ENCODE measurements at places on chromosomes 1 and 21. TPM values are rescaled to one million over a fixed set of nuclear protein-coding genes. Genes with fewer than 3 reads are reported as not detected.

- H3K4me1 ChIP-seq = no peaks in the 10 kb centered on the region
- H3K27ac ChIP-seq = no peak overlapping the region
- H3K27me3 ChIP-seq = no peaks in the 10 kb centered on the region
- H3K4me3 ChIP-seq = no peak overlapping the region
These were observed 48.8 kb downstream of the KCNK1 start for GRCh38 chr1:233662575-233663304.

GRCh38 chr1:56099766-56100265 is 479.5 kb downstream of the PLPP3 start:
- H3K27me3 ChIP-seq = no peaks in the 10 kb centered on the region
- no peak overlapping the region for H3K27ac ChIP-seq
- H3K36me3 ChIP-seq = no peaks in the 10 kb centered on the region

Gene NBPF9
- 9.3 TPM for total RNA-seq

GRCh38 chr1:152884966-152885624 is 7.0 kb downstream of the SMCP start:
- DNase-seq = no peak
- peaks cover 6% of the 10 kb centered on the region for H3K4me1 ChIP-seq
- no peak overlapping the region for H3K4me3 ChIP-seq

DNA sequence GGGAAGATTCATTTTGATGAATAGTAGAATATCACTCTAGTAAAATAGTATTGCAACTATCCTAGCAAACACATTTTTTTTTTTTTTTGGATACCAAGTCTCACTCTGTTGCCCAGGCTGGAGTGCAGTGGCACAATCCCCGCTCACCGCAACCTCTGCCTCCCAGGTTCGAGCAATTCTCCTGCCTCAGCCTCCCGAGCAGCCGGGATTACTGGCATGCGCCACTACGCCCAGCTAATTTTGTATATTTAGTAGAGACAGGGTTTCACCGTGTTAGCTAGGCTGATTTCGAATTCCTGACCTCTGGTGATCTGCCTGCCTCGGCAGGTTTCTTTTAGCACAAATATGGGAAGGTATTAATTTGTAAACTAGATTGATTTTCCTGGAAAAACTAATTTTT is 33.8 kb downstream of the KCTD3 start:
- H3K4me1 ChIP-seq = no peaks in the 10 kb centered on the region
- H3K27ac ChIP-seq = no peak overlapping the region
- DNase-seq = no peak
- peaks cover 13% of the 10 kb centered on the region for H3K36me3 ChIP-seq

Gene CRP
- total RNA-seq = not detected

DNA sequence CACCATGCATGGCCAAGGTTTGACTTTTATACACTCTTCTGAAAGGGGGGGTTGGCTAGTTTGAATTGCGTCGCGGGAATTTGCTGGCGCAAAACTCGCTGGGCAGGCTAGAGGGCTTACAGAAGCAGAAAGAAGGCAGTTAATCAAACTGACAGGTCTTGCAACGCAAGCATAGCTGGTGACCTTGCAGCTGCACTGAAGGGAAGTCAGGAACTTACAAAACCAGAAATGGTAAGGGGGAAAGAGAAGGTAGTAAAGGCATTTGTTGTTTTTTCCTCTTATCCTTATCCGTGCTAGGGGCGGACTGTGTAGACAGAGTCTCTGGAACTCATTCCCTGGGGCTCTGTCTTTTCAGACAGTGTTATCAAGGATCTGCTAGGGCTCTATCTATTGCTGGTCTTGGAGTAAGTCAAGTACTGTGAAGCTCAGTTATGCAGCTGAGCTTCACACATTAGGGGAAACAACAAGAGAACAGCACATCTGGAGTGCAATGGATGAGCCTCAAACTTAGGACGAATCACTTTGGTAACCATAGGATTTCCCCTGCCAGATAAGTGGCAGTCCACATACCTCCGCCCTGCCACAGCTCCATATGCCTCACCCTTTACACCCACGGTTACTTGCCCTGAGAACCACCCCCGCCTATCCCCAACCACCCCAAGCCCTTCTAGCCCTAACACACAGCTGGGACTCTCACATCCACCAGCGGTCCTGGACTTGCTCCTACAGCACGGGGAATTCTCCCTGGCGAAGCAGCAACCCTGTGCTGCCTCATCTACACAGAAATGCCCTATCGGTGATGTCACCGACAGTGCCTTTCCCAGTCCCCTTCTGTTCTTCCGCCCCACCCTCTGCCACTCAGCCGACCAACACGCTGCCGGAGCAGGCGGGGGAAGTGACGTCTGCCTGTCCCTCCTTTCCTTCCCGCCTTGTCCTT is 251.4 kb downstream of the FAM72C start:
- H3K4me3 ChIP-seq = no peak overlapping the region
- H3K4me1 ChIP-seq = no peaks in the 10 kb centered on the region
- no peak for DNase-seq
- no peaks in the 10 kb centered on the region for H3K36me3 ChIP-seq
- H3K27me3 ChIP-seq = peaks cover 3% of the 10 kb centered on the region
- no peak overlapping the region for H3K27ac ChIP-seq

DNA sequence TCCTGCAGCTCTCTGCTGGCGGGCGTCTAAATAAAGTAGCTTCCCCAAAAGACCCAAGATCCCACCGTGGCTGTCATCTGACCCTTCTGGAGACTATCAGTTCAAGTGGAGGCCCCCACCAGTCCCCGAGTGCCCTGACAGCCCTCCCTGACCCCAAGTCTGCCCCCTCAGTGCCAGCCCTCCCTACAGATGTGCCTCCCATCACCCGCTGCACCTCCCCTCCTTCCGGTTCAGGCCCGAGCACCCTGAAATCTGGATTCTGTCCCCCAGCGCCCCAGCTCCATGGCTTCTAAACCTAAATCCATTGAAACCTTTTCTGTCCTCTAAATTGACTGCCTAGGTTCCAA is 595 bp downstream of the IL10RB start:
- peak overlapping the region; percentile 66 for H3K4me3 ChIP-seq
- peaks cover 16% of the 10 kb centered on the region for H3K36me3 ChIP-seq
- H3K4me1 ChIP-seq = peaks cover 28% of the 10 kb centered on the region
- peak overlapping the region; percentile 84 for H3K27ac ChIP-seq
- DNase-seq = no peak
- no peaks in the 10 kb centered on the region for H3K27me3 ChIP-seq

Gene CBR1
- 312 TPM for total RNA-seq

Gene RGS8
- total RNA-seq = not detected

GRCh38 chr1:43532716-43533115 is 2.0 kb downstream of the PTPRF start:
- peaks cover 73% of the 10 kb centered on the region for H3K4me1 ChIP-seq
- H3K27me3 ChIP-seq = no peaks in the 10 kb centered on the region
- DNase-seq = no peak

Measured in suprapubic skin (tissue), 4 donors.